ENCODE measurements at places on chromosomes 6 and 20.
A peak's percentile ranks its signal among the peaks of the same experiment; 100 is the strongest.

DNA sequence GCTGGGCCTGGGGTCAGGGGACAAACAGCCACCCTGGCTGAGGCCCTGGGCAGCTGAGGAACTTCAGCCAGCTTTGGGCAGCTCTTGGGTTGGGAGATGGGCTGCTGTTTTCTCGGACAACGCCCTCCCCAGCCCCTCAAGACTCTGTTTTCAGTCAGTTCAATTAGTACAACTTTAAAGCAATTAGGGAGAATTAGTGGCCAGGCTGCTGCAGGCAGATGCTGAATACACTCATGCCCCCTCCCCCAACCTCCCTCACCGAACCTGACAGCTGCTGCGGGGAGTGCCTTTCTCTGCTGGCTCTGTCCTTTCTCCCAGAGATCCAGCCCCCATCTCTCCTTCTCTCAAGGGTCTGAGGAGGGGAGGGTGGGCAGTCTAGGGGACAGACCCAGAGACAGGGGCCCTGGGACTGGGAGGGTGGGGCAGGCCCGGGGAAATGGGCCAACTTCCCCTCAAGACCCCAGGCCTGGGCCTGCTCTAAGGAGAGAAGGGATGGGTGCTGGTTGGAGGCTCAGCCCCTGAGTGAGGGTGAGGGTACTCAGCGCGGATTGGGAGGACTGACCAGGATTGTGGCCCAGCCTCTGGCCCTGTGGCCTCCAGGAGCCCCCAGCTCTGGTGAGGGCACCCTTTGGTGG is 17.8 kb upstream of the MYT1 start:
- DNase-seq = no peak

DNA sequence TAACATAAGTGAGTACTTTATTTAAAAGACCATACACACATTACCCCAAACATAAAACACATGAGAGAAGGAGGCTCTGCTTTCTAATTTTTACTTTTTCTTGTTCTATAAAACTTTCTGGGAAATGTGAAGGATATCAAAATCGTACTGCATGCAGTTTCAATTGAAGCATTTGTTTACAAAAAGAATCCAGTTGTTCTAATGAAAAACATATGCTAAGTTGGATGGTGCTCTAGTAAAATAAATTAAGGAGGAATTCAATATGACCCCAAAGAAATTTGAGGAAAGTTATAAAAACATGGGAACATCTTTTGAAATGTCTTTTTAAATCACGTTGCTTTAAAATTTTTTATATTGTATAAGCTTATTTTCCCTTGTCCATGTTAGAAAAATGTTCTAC is 37.6 kb downstream of the OR2B6 start:
- DNase-seq = no peak

DNA sequence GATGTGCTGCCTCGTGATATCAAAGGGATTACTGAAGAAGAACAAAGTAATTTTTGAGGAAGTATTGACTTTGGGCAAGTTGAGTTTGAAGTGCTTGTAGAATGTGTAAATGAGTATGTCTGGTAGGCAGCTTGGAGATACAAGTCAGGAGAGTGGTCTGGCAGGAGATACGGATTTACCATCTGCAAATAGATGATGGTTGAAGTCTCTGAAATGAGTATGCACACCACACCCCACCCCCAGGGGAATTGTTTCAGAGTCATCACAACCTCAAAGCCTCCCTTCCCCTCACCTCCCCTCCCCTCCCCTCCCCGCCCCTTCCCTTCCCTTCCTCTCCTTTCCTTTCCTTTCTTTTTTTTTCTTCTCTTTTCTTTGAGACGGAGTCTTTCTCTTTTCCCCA is 16.4 kb upstream of the MCUR1 start:
- no peak for DNase-seq

DNA sequence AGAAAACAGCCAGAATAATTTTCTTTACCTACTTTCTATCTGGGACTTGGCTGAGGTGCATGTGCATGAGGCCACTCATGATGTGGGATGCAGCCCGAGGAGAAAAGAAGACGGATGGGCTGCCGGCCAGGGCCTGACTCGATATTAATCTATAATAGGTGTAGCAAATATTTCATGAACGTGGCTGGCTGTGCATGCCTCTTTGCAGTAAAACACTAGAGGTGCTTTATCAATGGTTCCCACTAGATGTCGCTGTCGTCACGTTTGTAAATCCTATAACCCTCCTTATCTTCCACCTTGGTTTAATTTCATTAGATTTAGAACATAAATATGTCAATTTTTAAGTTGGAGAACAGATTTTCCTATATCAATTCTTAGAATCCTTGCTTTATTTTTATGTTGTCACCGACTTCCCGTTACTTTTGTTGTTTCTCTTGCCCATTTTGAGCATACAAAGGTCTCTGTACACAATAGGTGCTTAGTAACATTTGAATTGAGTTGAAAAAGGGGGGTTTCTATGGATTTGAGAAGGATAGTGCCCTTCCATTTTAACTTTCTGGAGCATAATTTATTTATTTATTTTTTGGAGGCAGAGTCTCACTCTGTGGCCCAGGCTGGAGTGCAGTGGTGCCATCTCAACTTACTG is 19.6 kb upstream of the FERMT1 start:
- no peak for DNase-seq

DNA sequence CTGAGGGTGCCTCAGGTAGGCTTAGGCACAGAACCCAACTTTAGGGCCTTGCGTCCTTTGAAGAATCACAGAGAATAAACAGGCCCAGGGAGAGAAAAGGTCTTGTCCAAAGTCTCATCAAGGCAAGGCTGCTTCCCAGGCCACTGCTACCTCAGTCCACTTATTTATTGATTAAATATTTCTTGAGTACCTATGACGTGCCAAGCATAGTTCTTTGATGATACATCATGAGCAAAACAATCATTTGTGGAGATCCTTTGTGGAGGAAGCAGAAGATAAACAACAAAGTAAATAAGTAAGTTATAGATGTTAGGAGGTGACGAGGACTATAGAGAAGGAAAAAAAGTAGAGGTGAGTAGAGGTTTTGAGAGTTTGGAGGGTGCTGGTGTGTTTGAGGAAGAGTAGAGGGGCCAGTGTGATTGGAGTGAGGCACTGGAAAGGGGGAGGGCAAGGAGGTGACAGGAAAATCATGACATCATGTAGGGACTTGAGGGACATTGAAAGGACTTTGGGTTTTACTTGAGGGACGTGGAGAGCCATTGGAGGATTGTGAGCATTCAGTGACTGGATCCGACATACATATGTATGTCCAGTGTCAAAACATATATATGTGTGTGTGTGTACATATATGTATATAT is 14.1 kb upstream of the CHMP4B start:
- DNase-seq = no peak

DNA sequence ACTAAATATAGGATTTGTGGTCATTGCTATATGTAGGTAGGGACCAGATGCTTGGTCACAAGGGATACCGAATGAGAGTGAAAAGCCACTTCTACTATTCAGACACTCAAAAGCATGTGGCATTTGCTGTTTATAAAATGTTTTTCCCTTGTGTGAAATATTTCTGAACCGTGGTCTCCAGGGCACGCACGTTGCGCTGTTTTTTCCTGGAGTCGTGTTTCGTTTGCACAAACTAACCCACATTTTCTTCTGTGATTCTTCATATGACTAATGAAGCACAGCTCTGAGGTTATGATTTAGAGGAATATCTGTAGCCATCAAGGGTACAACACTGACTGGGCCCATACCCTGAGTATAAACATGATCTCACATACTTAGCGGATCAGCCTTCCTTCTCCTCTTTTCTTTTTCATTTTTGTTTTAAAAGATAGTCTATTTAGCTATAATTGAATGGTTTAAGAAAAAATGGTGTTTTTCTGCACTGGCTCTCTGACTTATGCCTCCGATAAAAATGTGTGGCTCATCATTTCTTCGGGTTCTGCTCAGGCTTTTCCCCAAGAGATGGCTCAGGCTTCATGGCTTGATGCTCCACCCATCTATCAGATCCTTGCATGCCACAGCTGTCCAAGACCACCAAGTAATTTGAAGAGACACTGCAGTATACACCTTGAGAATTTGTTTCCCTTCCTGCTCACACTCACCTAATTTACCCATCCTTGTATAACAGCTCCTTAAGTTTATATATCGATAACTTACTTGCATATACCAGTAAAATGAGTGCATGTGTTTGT is 59.9 kb upstream of the HBS1L start:
- no peak for DNase-seq

GRCh38 chr6:23088761-23089160 is 519.4 kb downstream of the HDGFL1 start:
- DNase-seq = no peak

DNA sequence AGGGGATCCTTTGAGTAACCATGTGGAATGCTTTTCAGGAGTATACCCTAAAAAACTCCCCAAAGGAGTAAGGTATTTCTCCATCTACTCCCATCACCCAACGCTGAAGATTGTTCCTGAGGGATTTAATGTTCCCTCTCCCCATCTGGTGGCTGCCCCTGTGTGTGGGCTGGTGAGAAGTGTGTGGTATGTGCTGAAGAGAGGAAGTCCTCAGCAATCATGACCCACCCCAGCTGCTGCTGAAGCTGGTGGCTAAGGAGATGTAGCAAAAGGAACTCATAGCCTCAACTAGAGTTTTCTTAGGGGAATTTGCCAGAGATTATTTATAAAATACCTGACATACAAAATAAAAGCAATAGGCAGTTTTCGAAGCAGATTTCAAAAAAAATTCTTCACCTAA is 114.3 kb upstream of the JAG1 start:
- no peak for DNase-seq

GRCh38 chr20:44358776-44359175 is 3.3 kb downstream of the HNF4A start:
- DNase-seq = no peak

GRCh38 chr6:152206072-152206818 is 398.8 kb downstream of the ESR1 start:
- peak; percentile 41 for DNase-seq

DNA sequence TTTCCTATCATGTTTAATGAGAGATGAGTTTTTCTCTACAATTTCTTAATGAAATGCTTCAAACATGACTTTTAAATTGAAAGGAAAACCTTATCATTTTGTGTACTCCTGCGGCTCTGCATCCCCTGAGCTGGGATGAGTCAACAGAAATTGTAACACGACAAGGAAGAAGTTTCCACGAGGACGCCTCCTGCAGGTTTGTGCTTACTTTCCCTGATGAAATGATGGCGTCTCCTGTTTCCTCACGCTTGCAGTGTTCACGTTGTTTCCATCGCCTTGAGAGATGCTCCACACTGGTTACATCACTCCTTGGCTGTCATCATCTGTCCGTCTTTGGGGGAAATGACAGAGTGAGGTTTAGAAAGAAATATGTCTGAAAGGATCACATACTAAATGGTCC is 233.7 kb upstream of the ZFP64 start:
- no peak for DNase-seq

DNA sequence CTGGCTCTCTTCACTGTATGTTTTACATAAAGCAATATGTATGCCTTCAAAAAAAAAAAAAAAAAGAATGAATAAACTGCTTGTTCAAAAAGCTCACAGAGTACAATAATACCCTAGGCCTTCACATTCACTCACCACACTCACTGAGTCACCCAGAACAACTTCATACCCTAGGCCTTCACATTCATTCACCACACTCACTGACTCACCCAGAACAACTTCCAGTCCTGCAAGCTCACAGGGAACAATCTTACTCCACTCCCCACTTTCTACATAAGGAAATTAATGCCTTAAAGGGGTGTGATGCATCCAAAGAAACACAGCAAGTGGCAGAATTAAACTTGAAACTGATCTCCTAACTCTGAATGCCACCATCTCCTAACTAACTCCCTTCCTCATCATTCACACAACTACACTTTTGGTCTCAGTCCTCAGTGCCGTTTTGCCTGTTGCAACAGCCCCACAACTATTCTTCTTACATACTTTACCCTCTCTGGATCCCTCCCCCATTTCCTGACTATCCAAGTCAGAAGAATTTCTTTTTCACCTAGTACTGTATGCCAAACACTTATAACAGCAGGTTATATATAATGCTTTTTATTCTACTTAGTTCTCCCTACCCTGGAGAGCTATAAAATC is 34.2 kb downstream of the NHSL1 start:
- DNase-seq = no peak

DNA sequence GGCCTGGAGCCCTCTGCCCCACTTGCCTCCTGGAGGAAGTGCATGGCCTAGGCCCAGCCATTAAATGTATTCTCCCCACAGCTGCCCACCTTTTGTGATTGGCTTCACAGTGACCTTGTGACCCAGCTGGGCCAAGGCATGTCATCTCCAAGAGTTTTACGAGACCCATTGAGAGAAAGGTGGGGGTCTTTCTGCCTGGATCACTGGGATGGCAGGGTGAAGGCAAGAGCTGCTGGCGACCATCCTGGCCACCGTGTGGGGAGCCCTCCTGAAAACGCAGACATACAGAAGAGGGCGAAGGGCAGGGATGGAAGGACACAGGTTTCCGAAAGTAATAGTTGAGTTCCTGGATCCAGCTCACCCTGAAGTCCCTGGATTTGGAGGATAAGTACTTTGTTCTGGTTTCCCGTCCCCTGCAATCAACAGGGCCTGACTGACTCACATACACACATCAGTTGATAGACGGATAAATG is 12.3 kb upstream of the SPO11 start:
- no peak for DNase-seq

DNA sequence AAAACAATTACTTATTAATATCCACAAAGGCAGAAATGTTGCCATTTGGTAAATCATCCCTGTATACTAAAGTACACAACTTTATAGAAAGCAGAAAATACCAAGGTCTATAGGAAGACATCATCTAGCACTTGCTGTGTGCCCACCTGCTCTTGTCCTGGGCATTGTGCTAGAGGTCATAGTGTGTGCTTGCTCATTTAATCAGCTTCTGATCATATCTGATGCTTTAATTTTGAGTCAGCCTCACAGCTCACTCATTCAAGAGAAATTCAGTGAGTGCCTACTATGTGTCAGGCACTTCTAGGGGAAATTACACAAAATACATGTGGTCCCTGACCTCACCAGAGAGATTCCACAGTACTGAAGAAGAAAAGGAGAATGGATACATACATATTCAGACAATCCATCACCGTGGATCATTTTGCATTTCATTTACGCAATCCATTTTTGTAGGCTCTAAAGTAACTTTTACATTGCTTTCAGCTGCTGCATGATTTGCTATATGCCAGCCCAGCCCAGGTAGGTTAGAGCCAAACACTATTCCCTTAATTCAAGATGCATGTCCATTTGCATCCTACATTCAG is 167.9 kb upstream of the MCHR2 start:
- no peak for DNase-seq
